ENCODE measurements at places on chromosomes 6 and 20.
A peak's percentile ranks its signal among the peaks of the same experiment; 100 is the strongest.

DNA sequence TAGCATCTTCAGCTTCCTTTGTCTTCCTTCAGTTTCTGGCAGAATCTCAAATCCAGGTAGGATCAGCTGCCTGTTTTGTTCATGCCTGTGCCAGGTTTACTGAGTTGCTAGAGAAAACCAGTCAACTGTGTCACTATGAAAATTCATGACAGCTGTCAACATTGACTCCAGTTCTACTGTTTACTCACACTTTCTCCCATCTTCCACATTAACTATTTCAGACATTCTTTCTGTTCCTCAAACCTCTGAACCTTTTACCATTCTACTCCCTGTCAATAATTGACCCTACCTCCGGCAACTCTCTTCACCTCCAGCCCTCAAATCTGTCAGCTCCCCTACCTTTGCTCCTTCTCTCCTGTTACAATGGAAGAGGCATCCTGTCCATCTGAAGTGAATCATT lies 8.5 kb downstream of the ENPP4 start:
- no peak for DNase-seq

DNA sequence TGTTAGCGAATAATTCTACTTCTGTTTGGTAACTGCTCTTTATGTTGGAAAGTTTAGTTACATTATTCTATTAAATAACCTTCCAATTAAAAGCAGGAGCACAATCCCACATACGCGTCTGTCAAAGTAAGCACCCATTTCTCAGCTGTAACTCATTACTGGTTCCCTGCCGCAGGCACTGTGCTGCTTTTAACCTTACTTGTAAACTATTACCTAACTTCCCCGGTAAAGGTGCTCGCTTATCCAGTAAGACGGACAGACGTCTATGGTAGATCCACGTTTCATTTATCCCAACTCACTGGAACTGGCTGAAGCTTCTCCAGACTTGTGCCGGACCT lies 529 bp upstream of the ENPP4 start:
- no peak for DNase-seq

DNA sequence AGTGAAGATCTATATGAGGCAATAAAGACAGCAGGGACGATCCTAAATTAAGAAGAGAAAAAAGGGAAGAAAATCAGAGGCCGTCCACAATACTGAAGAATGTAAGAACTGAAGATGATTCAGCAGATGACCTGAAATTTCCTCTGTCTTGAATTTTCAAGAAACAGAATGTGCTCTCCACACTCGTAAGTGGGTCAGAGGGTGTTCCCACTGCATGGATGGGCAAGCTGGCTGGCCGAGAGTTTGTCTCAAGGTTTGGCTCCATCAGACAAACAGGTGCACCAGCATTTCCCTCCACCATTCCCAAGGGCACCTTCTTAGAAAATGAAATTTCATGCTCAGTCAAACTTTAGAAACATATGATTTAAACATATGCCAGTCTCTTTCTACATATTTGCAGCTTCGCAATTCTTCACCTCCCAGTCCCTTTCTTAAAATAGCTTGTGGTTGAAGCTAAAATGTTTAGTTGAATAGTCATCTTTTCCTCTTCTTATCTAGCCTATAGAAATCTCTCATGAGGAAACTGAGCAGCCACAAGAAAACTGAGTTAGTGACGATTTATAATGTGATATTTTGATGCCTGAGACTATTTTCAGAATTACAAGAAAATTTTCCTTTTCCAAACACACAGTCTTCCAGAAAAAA lies 576.4 kb downstream of the PRKN start:
- no peak for DNase-seq

- DNase-seq = peak; percentile 13
Measured at GRCh38 chr6:108944071-108944470, 95.8 kb downstream of the ARMC2 start.

DNA sequence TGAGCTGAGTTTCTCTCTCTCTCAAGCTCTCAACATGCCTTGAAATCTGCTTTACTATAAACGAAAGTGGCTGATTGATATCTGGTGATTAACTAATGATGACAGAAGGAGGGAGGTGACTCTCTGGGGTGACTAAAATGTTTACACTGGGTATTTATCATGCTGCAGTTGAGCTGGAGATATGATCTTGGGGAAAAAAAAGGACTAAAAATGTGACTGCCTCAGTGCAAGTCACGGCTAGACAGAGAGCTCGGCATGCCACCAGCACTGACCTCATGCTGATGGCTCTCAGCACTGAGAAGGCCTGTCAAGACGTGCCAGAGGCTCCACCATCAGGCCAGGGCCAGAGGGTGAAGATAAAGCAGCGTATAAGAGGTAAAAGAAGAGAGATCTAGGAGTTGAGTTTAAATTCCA lies 103.1 kb upstream of the SPACA1 start:
- no peak for DNase-seq
